Activated T-cell treated with anti-CD3 and anti-CD28 coated beads, Interleukin-2, amount 50 U/mL, for 72 hours (primary cell): ENCODE measurements at places on chromosomes 4 and X. TPM values are rescaled to one million over a fixed set of nuclear protein-coding genes. Genes with fewer than 3 reads are reported as not detected.

Gene GRIPAP1
- total RNA-seq = 108 TPM

Gene SSX4B
- total RNA-seq = not detected

Gene ENPEP
- total RNA-seq = not detected

Gene TMEM144
- total RNA-seq = not detected

Gene CTSO
- 5.1 TPM for total RNA-seq

Gene ARHGAP36
- not detected for total RNA-seq

Gene SLC7A11
- 13.8 TPM for total RNA-seq

Gene WDR1
- 326 TPM for total RNA-seq

Gene CT45A2
- not detected for total RNA-seq

Gene PLS3
- 1.3 TPM for total RNA-seq

Gene CSAG1
- not detected for total RNA-seq

Gene DIPK2B
- total RNA-seq = not detected

Gene SSX3
- total RNA-seq = not detected

Gene GLRA2
- total RNA-seq = not detected

- DNase-seq = no peak
- peaks cover 6% of the 10 kb centered on the region for H3K4me1 ChIP-seq
- no peak overlapping the region for H3K4me3 ChIP-seq
- no peaks in the 10 kb centered on the region for H3K36me3 ChIP-seq
- no peaks in the 10 kb centered on the region for H3K27me3 ChIP-seq
Measured at GRCh38 chr4:1014291-1015167, 3.1 kb downstream of the FGFRL1 start.

DNA sequence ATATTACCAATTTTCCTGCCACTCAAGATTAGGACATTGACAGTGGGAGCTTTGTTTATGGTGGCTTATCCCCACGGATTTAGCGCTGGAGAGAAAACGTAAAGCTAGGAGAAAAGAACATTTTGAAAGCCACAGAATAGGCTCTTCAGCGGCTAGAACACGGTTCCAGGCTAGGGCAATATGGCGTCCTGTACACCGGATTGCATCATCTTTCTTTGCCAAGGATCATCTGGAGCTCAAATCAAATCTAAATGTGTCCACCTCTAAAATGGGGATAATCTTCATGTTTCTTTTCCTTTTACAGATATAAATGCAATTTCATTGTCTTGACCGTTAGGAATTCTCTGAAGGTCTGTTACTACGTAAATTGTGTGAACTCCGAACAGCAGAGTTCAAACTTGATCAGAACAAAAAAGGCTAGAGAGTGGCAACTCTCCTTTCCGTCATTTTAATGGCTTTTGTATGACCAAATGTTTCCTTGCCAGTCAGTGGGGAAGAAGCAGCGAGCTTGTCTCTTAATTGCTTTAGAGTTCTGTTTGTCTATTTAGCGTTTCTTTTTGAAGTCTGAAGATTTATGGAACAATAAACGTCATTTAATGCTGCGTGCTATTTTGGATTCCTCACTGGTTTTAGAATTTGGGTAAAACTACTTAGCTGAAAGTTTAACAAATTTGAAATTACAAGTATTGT, 2.6 kb upstream of the WWC2 start:
- no peaks in the 10 kb centered on the region for H3K36me3 ChIP-seq
- no peak overlapping the region for H3K4me3 ChIP-seq
- DNase-seq = no peak
- H3K27ac ChIP-seq = peak overlapping the region; percentile 82

- H3K36me3 ChIP-seq = no peaks in the 10 kb centered on the region
- no peaks in the 10 kb centered on the region for H3K4me1 ChIP-seq
- DNase-seq = no peak
- H3K27me3 ChIP-seq = peaks cover 31% of the 10 kb centered on the region
- no peak overlapping the region for H3K27ac ChIP-seq
Measured at GRCh38 chrX:133818019-133818418, 167.4 kb downstream of the GPC3 start.

- H3K27me3 ChIP-seq = peaks cover 22% of the 10 kb centered on the region
- no peak overlapping the region for H3K27ac ChIP-seq
- H3K4me3 ChIP-seq = no peak overlapping the region
- no peaks in the 10 kb centered on the region for H3K4me1 ChIP-seq
- DNase-seq = no peak
- no peaks in the 10 kb centered on the region for H3K36me3 ChIP-seq
Measured at GRCh38 chr4:57200799-57201327, 90.7 kb upstream of the IGFBP7 start.

- H3K27me3 ChIP-seq = peaks cover 8% of the 10 kb centered on the region
- no peaks in the 10 kb centered on the region for H3K36me3 ChIP-seq
- no peak overlapping the region for H3K27ac ChIP-seq
- no peak for DNase-seq
- no peaks in the 10 kb centered on the region for H3K4me1 ChIP-seq
Measured at GRCh38 chrX:10360116-10360515, 203.3 kb downstream of the CLCN4 start.

GRCh38 chr4:114108869-114109268, 129.4 kb upstream of the ARSJ start:
- no peaks in the 10 kb centered on the region for H3K4me1 ChIP-seq
- no peak for DNase-seq
- peaks cover 6% of the 10 kb centered on the region for H3K27me3 ChIP-seq
- H3K27ac ChIP-seq = no peak overlapping the region
- no peaks in the 10 kb centered on the region for H3K36me3 ChIP-seq

- DNase-seq = no peak
- no peaks in the 10 kb centered on the region for H3K4me1 ChIP-seq
- H3K27ac ChIP-seq = no peak overlapping the region
- no peaks in the 10 kb centered on the region for H3K27me3 ChIP-seq
Measured at GRCh38 chr4:125346616-125347015, 31.9 kb downstream of the FAT4 start.

GRCh38 chrX:45696736-45697135, 496.1 kb upstream of the DIPK2B start:
- H3K4me3 ChIP-seq = no peak overlapping the region
- peaks cover 20% of the 10 kb centered on the region for H3K4me1 ChIP-seq
- peaks cover 44% of the 10 kb centered on the region for H3K27me3 ChIP-seq

DNA sequence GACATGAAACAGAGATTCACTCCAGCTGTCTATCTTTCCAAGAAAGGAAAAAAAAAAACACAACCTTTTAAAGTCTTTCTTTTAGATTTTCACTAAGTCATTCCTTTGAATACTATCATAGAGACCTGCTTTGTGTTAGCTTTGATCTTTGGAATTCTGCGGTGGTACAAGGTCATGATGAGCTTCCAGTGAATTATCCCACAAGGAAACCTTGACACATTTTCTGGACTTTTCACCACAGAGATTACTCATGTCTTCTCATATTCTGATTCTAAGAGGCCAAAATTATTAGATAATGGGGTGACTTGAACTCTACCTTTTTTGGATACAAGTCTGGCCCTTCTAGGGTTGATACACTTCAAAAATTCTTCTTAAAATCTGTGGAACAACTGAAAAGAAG, 201.6 kb downstream of the PACRGL start:
- H3K36me3 ChIP-seq = no peaks in the 10 kb centered on the region
- H3K27ac ChIP-seq = no peak overlapping the region
- H3K27me3 ChIP-seq = no peaks in the 10 kb centered on the region
- no peak for DNase-seq

DNA sequence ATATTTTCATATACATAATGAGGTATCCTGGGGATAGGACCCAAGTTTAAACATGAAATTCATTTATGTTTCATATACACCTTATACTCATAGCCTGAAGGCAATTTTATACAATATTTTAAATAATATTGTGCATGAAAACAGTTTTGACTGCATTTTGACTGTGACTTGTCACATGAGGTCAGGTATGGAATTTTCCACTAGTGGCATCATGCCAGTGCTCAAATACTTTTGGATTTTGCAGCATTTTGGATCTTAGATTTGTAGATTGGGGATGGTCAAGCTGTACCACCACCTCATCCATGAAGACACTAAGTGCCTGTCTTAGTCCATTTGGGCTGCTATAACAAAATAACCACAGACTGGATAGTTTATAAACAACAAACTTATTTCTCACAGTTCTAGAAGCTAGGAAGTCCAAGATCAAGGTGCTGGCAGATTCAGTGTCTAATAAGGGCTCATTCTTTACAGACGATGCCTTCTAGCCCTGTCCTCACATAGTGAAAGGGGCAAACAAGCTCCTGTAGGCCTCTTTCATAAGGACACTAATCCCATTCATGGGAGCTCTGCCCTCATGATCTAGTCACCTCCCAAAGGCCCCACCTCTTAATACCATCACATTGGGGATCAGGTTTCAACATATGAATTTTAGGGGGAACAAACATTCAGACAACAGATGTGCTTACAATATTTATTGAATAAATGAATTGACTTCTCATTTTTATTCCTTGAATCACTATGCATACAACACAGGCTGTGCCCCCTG, 9.4 kb downstream of the NUDT6 start:
- DNase-seq = no peak
- H3K27me3 ChIP-seq = no peaks in the 10 kb centered on the region
- H3K4me3 ChIP-seq = no peak overlapping the region
- H3K36me3 ChIP-seq = no peaks in the 10 kb centered on the region
- no peaks in the 10 kb centered on the region for H3K4me1 ChIP-seq
- no peak overlapping the region for H3K27ac ChIP-seq

DNA sequence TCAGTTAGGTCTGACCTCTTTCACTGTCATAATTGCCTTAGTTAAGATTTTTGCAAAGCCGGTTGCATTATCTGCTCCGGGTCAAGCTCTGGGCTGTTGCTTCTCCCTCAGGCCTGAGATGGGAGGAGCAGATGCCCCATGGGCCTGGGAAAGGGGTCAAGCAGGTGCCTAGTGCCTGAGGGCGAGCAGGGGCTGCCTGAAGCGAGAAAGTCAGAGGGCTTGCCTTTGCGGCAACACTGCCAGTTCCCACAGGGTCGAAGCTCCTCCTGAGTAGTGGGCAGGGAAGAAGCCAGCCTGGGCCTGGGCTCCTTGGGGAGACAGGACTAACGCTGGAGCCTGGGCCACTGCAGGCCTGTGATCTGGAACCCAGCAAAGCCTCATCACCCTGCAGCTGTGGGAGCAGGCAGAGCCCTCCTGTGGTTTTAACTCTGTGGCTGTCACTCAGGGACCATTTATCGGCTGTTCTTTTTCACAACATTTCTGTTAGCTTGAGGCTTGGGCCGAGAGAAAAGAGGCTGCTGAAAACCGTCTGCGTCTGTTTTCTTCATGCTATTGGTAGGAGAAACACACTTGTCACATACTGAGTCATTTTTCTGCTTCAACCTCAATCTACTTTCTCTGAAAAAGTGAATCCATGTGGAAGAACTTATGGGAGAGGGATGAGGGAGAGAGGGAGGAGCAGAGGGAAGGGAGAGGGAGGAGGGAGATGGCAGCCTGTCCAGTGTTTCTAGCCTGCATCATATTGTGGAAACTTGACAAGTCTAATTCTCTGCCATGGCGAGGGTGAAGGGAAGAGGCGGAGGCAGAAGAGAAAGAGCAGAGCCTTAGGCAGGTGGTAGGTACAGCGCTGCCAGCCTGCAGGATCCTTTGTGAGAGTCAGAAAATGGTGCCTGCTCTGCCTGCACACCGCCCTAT, 68.4 kb downstream of the RHOH start:
- H3K27me3 ChIP-seq = no peaks in the 10 kb centered on the region
- DNase-seq = no peak
- H3K4me3 ChIP-seq = peak overlapping the region; percentile 82
- H3K4me1 ChIP-seq = peaks cover 65% of the 10 kb centered on the region

DNA sequence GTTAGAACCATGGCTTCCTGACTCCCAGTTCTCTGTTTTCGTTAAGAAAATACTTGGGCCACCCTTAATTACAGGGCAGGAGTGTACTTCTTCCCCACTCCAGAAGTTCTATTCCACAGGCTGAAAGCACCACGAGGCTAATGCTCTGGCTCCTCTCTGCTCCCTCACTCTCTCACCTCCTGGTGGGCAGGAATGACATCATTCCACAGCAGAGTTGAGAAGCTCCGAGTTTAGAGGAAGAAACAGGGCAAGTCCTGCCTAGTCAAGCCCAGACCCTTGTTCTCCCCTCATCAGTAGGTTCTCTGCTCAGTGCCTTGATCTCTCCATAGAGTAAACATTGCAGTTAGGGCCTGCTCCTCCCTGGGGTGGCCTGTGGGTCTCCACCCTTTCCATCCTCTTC, 343.8 kb upstream of the CLNK start:
- no peaks in the 10 kb centered on the region for H3K4me1 ChIP-seq
- H3K27ac ChIP-seq = no peak overlapping the region
- no peaks in the 10 kb centered on the region for H3K27me3 ChIP-seq
- DNase-seq = no peak
- no peak overlapping the region for H3K4me3 ChIP-seq

DNA sequence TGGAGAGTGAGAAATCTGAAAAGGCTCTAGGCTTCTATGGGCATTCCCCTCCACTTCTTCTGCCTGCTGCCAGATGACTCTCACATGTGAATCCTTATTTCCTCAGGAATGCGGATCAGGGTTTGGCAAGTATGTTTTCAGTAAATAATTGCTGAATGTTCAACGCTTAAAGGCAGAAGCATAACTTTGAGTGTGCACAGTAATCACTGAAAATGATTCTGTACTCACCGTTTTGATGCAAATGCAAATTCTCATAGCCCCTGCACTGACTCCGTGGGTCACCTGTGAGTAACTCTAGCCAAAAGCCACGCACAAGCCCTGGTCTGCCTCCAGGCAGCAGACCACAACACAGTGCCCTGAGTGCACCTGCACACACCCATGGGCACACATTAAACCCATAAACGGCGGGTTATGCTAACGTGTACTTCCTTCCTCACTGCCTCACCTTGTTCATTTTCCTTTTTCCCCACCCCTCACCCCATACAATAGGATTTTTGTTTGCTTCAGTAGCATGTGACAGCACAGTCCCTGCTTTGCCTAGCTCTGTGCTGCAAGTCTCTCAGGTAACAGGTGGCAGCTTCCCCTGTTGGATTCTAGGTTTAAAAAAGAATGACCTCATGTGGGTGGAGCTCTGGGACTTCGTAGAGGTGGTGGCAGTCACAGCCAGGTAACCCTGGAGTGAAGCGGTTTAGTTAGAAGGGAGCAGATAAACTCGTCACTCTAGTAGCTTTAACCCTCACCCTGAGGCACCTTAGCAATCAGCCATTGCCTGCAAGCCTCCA, at the start of gene ARHGEF38:
TSS of gene ARHGEF38 (plus strand) at position 656 of the 782 bp plus-strand sequence. CDS start 146 bp downstream, outside the sequence.
- H3K27ac ChIP-seq = no peak within 1 kb of the TSS
- no peak for DNase-seq
- H3K36me3 ChIP-seq = no peaks in the 10 kb centered on the region
- H3K4me1 ChIP-seq = no peaks in the 10 kb centered on the region
- no peaks in the 10 kb centered on the region for H3K27me3 ChIP-seq

DNA sequence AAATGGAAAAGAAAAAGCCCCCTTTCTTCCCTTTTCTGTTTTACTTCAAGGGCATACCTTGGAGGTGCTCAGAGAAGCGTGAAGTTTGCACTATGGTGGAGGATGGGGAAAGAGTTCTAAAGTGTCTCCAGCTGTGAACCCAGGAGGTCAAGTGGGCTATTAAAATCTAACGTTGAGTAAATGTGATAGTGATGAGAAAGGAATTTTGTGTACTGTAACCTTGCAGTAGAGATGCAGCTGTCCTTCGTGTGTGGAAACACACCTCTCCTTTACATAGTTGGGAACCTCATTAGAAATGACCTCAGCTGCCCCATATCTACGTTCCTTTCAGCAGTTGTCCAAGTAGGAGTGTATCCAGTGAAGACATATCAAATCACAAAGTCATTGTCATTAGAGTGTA, 26.5 kb downstream of the ADH5 start:
- H3K27ac ChIP-seq = no peak overlapping the region
- no peaks in the 10 kb centered on the region for H3K4me1 ChIP-seq
- no peak for DNase-seq
- peaks cover 12% of the 10 kb centered on the region for H3K36me3 ChIP-seq
